ENCODE measurements at places on chromosomes 2 and 18.

GRCh38 chr2:215528555-215528954 is 92.7 kb upstream of the FN1 start:
- no peak for DNase-seq

GRCh38 chr2:29011418-29012060 is 30.4 kb downstream of the TOGARAM2 start:
- DNase-seq, result no peak

GRCh38 chr2:208541461-208541988 is 134.9 kb downstream of the PTH2R start:
- no peak for DNase-seq

DNA sequence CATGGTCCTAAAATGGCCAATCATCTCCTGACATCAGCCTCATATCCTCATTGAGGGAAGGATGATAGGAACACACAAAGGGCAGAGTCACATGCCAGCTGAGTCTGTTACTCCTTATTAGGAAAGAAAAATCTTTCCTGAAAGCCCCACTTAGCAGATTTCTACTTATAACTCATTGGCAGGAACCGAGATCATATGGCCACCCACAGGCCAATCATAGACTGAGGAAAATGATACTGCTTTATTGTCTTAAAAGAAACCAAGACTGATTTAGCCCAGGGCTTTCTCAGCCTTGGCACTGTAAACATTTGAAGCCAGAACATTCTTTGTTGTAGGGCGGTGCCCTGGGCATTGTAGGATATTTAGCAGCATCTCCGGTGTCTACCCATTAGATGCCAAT is 18.7 kb downstream of the GKN2 start:
- DNase-seq, result no peak

- DNase-seq, result no peak
These were observed 42.6 kb upstream of the TMEM247 start for GRCh38 chr2:46436800-46437199.
